ENCODE measurements at places on chromosomes 3 and 15.

DNA sequence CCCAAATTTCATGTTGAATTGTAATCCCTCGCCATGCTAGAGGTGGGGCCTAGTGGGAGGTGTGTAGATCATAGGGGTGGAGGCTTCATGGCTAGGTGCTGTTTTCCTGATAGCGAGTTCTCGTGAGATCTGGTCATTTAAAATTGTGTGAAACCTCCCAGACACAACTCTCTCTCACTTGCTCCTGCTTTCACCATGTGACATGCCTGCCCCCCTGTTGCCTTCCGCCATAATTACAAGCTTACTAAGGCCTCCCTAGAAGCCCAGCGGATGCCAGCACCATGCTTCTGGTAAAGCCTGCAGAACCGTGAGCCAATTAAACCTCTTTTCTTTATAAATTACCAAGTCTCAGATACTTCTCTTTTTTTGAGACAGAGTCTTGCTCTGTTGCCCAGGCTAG is 36.0 kb downstream of the CCDC54 start:
- DNase-seq = no peak

DNA sequence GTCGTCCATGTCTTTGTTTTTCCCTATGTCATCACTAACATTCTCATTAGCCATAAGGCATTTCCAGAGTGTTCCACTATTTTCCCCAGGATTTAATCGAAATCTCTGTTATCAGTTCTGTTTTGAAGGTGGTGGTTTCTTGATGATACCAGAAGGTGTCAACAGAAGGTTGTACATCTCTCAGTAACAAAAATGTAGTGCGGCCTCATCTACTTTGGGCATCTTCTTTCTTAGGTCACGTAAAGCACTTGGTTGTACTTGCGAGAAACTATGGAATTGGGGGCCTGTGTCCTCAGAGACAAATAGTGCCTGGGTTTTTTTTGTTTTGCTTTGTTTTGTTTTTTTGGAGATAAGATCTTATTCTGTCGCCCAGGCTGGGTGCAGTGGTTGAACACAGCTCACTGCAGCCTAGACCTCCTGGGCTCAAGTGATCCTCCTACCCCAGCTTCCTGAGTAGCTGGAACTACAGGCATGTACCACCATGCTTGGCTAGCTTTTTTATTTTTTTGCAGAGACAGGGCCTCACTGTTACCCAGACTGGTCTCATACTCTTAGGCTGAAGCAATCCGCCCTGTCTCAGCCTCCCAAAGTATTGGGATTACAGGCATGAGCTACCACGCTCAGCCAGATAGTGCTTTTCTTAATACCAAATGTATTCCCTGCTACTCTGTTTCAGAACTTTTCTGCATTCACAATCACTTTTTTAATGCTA is 61.2 kb upstream of the FURIN start:
- no peak for DNase-seq

GRCh38 chr15:62439543-62440016 is 274.5 kb upstream of the C2CD4B start:
- DNase-seq = no peak

DNA sequence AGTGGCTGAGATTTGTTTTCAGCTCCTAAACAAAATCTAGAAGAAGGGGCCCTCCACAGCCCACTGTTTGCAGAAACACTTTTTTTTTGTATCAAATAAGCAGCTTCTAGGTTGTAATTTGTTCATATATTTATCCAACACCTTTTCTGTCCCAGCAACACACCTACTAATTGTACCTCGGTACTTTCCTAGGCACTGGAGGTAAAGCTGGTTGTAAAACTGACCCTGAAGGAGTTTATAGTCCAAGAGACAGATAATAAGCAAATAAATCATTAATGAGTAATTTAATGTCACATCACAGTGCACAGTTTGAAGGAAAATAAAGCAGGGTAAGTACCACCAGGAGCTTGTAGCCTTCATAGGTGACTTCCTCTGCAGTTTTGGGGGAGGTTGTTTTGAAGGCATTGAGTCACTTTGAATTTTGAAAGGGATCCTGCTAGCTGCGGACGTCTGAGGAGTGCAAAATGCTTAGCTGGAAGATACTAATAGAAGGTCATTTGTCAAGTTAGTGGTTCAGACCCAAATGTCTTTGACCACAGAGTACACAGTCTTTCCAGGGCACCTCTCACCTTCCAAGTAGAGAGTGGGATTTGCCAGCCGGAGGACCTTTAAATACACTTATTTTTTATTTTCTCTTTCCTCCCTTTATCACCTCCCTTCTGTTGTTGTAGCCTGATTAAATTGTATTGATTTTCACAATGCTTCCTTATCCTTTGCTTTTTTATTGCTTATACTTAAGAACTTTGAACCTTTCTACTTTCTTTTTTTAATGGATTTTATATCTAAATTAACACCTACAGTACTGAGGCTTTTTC is 53.8 kb downstream of the CMSS1 start:
- DNase-seq = no peak

- no peak for DNase-seq
These were observed 392.7 kb downstream of the PTPRG start for GRCh38 chr3:61954097-61954540.

- DNase-seq = no peak
These were observed 511.9 kb downstream of the GBE1 start for GRCh38 chr3:81249540-81250029.
